ENCODE measurements at places on chromosomes 16 and 17.

DNA sequence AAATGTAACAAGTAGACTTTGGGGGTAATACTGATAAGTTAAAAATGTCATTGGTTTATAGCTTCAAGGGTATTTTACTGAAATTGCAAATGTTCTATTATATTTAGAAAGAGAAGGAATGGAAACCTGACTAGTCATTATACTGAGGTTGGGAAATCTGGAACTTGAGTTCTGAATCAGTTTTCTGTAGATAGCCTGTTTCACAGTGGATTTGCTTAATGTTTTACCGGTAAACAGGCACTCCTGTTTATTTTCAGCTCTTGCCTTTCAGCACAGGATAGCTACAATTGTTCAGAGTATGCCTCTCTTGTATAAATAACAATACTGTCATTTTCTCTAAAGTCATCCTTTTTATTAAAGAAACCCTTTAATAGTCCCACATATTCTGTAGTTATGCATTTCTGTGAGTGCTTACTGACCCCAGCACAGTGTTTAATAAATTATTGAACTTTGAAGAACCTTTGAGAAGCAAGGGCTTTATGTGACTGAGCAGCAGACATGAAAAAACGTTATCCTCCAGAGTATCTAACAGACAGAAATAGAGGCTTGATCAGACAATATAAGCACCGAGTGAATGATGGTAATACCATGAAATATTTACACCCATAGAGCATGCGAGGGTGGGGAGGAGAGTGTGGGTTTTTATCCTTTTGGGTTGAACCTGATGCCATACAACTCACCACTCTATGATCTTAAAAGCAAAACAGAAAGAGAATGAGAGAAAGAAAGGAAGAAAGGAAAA is 58.2 kb downstream of the FTO start:
- DNase-seq = no peak

GRCh38 chr17:6322316-6322715 is 112.6 kb downstream of the AIPL1 start:
- no peak for DNase-seq

DNA sequence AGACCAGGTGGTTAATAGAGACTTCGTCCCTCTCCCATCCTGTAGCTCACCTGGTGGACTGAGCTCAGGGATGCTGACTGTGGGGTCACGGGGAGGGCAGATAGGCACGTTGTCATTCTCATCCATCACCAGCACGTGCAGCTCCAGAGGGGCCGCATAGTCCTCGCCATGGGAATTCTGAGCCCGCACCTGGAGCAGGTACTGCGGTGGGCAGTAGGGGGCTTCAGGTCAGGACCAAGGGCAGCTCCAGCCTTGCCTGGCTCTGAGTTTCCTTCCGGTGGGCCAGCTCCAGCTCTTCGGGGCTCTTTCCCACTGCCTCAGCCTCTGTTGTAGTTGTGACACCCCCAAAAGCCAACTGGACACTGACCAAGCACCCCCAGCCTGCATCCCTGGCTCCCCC is 5.6 kb downstream of the CDH16 start:
- DNase-seq = no peak

- DNase-seq = no peak
Measured at GRCh38 chr17:7462474-7463371, 16.7 kb downstream of the ZBTB4 start.

- DNase-seq = no peak
Measured at GRCh38 chr17:79851461-79851817, 12.2 kb upstream of the CBX4 start.

DNA sequence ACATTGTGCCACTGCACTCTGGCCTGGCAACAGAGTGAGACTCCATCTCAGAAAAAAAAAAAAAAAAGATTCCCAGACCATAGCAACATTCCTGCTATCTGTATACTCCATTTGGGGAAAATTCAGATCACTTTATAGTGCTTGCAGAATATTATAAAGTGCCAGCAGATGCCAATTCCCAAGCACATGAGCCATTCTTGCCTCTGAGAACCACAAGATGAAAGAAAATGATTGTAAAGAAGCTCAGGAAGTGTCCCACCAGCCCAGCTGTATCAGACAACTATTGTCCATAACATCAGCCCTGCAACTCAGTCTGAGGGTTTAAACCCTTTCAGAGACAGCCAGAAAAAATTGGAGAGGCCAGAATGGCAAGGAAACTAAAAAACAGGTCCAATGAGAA is 69.0 kb downstream of the HS3ST2 start:
- no peak for DNase-seq

DNA sequence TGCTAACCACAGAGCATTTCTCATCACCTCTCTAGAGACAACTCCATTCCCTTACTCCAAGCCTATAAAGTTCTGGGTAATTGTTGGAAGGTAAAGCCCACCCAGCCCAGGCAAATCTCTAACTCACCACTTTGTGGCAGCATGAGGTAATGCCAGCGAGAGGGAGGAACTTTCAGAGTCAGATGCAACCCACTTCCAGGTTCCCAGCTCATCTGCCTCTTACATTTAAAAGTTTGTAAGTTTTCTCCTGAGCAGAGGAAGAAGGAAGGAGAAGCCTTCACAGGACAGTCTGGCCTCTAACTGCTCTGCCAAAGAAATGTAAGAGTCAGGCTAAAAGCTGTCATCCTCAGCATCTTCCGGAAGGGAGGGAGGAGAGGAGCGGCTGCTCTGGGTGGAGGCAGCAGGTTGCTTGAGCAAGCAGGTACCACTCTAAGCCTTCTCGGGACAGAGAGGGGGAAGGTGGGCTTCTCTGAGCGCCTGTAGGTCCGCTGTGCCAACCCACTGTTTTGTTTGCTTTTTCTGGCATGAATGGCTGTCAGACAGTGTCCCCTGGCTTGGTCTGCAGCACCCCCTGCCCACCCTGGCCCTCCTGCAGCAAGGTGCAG is 1.0 kb downstream of the ZNF319 start:
- peak; percentile 51 for DNase-seq

GRCh38 chr16:83733301-83733700 is 74.5 kb upstream of the HSBP1 start:
- DNase-seq = no peak

GRCh38 chr17:51000835-51001638 is 119.6 kb downstream of the SPAG9 start:
- no peak for DNase-seq

Data from stimulated activated CD8-positive, alpha-beta memory T cell treated with anti-CD3 and anti-CD28 coated beads, Interleukin-4, amount 100 ng/mL, for 48 hours (primary cell).